ENCODE measurements at places on chromosomes 1 and 21. TPM values are rescaled to one million over a fixed set of nuclear protein-coding genes. Genes with fewer than 3 reads are reported as not detected.

The ETV3L gene
- not detected for total RNA-seq

GRCh38 chr1:61644303-61644702, 80.6 kb downstream of the TM2D1 start:
- no peak overlapping the region for H3K27ac ChIP-seq
- no peak for DNase-seq
- peaks cover 8% of the 10 kb centered on the region for H3K4me1 ChIP-seq
- peaks cover 7% of the 10 kb centered on the region for H3K27me3 ChIP-seq
- no peak overlapping the region for H3K4me3 ChIP-seq

DNA sequence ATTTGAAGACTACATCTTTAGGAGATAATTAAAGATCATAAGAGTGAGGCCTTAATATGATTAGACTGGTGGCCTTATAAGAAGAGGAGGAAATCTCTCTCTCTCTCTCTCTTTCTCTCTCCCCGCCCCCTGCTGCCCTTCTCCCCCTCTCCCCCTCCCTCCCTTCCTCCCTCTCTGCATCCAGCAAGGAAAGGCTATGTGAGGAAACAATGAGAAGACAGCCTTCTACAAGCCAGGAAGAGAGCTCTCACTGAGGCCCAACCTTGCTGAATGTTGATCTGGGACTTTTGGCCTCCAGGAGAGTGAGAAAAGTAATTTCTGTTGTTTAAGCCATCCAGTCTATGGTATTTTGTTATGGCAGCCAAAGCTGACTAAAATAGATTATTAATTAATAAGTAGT, 21.6 kb downstream of the FOXD3 start:
- H3K27ac ChIP-seq: no peak overlapping the region
- no peak overlapping the region for H3K4me3 ChIP-seq
- no peak for DNase-seq
- peaks cover 18% of the 10 kb centered on the region for H3K27me3 ChIP-seq
- H3K4me1 ChIP-seq: no peaks in the 10 kb centered on the region

The LAMB3 gene
- 1.3 TPM for total RNA-seq

The SPRR2E gene
- total RNA-seq: not detected

- DNase-seq: no peak
- H3K27me3 ChIP-seq: no peaks in the 10 kb centered on the region
- H3K4me3 ChIP-seq: no peak overlapping the region
- H3K36me3 ChIP-seq: no peaks in the 10 kb centered on the region
- no peak overlapping the region for H3K27ac ChIP-seq
- H3K4me1 ChIP-seq: no peaks in the 10 kb centered on the region
Measured at GRCh38 chr21:32101277-32101676, 177.6 kb downstream of the MIS18A start.

- H3K27ac ChIP-seq: peak overlapping the region; percentile 88
- H3K4me3 ChIP-seq: no peak overlapping the region
- peaks cover 33% of the 10 kb centered on the region for H3K4me1 ChIP-seq
- H3K27me3 ChIP-seq: no peaks in the 10 kb centered on the region
- DNase-seq: peak; percentile 26
Measured at GRCh38 chr1:158819461-158820443, 11.4 kb upstream of the MNDA start.

The TSSK3 gene
- total RNA-seq: 2.3 TPM

DNA sequence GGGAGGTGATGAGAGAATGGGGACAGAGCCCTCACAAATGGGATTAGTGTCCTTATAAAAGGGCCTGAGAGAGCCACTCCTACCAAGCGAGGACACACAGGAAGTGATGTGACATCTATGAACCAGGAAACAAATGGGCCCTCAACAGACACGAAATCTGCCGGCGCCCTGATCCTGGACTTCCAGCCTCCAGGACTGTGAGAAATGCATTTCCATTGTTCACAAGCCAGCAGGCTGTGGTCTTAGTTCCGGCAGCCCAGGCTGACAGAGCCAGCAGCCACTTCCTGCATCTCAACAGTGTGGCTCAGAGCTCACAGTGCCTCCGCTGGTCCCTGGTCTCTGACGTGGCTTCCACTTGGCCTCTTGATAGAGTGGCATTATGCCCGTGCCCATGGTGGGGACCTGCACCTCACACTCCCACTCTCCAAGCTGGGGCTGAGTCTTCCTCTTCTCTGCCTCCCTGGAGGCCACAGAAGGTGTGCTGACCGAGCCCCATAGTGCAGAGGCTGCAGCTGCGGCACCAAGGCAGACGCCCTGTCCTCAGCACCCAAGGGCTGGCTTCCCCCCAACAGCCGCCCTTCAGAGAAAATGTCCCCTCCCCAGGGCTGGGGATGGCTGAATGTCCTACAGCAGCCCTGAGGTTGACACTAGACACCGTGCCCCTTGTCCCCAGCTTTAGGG, 44.9 kb downstream of the ACOT7 start:
- no peak overlapping the region for H3K4me3 ChIP-seq
- DNase-seq: no peak
- H3K27ac ChIP-seq: no peak overlapping the region

DNA sequence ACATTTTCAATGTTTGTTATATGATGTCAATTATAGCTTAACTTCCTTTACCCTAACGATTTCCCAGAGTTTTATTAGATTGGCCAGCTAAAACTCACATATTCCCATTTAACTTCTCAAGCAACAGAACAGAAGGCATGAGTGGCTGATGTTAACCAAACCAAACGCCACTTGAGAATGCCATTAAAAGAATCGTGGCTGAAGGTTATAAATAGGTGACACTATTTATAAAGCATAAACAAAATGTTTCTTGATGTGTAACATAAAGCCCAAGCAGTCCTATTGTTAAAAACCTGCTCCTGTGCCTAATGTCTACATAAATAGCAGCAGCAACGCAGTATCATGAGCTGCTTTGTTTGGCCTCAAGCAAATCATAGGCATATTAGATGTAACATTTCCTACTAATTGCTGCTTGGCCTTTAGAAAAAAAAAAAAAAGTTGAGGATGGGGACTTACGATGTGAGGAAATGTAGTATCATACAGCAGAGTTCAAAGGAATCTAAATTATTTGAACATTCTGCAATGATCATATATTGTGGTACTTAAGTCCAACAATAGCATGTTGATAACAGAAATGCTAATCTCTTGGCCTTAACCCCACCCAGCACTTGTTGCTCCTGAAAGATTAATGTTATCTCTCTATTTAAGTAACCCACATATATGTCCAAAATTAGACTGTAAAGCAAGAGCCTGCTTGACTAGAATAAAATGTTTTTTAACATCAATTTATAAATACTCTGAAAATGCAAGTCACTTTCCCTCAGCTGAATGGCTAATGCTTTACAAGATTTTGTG, 106.0 kb downstream of the ESRRG start:
- no peaks in the 10 kb centered on the region for H3K36me3 ChIP-seq
- H3K4me1 ChIP-seq: no peaks in the 10 kb centered on the region
- no peak for DNase-seq
- no peak overlapping the region for H3K4me3 ChIP-seq
- no peak overlapping the region for H3K27ac ChIP-seq

- no peak for DNase-seq
- H3K27me3 ChIP-seq: no peaks in the 10 kb centered on the region
- H3K36me3 ChIP-seq: no peaks in the 10 kb centered on the region
- no peaks in the 10 kb centered on the region for H3K4me1 ChIP-seq
- no peak overlapping the region for H3K4me3 ChIP-seq
- no peak overlapping the region for H3K27ac ChIP-seq
Measured at GRCh38 chr1:159755451-159756007, 25.2 kb upstream of the DUSP23 start.

The CYP4A11 gene
- total RNA-seq: not detected

The GCSAML gene
- not detected for total RNA-seq

The UTS2 gene
- total RNA-seq: not detected

The FCRL6 gene
- not detected for total RNA-seq

GRCh38 chr1:184709418-184709817, 45.2 kb downstream of the EDEM3 start:
- no peak overlapping the region for H3K4me3 ChIP-seq
- no peaks in the 10 kb centered on the region for H3K27me3 ChIP-seq
- no peak overlapping the region for H3K27ac ChIP-seq

GRCh38 chr1:155254714-155255242, 505 bp downstream of the ENTREP3 start:
- H3K36me3 ChIP-seq: peaks cover 40% of the 10 kb centered on the region
- H3K4me3 ChIP-seq: peak overlapping the region; percentile 58
- DNase-seq: no peak
- peak overlapping the region; percentile 65 for H3K27ac ChIP-seq

DNA sequence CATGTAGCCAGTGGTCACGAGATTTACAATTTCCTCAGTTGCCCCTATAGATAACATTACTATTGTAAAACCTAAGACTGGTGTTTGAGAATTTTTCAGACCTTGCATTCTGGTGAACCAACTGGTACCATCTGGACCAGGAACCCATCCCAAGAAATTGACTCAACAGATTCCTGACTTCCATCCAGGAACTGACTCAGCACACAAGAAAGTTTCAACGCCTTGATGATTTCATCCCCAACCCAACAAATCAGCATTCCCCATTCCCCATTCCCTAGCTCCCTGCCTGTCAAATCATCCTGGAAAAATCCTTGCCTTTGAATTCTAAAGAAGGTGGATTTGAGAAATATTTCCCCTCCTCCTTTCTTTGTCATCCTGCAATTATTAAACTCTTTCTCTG, 529.8 kb upstream of the PRMT6 start:
- no peak overlapping the region for H3K4me3 ChIP-seq
- DNase-seq: no peak
- no peaks in the 10 kb centered on the region for H3K27me3 ChIP-seq
- no peak overlapping the region for H3K27ac ChIP-seq
- no peaks in the 10 kb centered on the region for H3K4me1 ChIP-seq

The ZNF593OS gene
- not detected for total RNA-seq

DNA sequence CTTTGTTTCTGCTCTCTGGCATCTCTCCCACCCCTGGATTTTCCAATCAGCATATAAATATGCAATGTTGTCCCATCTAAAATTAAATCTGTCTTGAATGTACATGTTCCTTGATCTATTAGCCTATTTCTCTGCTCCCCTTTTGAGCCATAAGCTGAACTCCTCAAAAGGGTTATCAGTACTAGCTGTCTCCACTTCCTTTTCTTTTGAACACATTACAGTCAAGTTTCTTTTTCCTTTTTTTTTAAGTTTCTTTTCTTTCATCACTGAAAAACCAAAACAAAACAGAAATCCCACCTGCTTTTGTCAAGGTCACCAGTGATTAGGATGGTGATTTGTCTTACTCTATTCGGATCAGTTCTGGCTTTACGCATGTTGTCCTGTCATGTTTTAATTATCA, 29.3 kb downstream of the XCL2 start:
- H3K4me3 ChIP-seq: no peak overlapping the region
- no peaks in the 10 kb centered on the region for H3K27me3 ChIP-seq
- DNase-seq: no peak

The OR2T27 gene
- total RNA-seq: not detected

- no peak overlapping the region for H3K27ac ChIP-seq
- no peaks in the 10 kb centered on the region for H3K36me3 ChIP-seq
- peak; percentile 67 for DNase-seq
- peak overlapping the region; percentile 56 for H3K4me3 ChIP-seq
- peaks cover 49% of the 10 kb centered on the region for H3K4me1 ChIP-seq
- peaks cover 30% of the 10 kb centered on the region for H3K27me3 ChIP-seq
Measured at GRCh38 chr1:10693497-10694273, 102.8 kb downstream of the CASZ1 start.

GRCh38 chr21:41641821-41642701, 124.8 kb downstream of the RIPK4 start:
- H3K27ac ChIP-seq: no peak overlapping the region
- no peaks in the 10 kb centered on the region for H3K4me1 ChIP-seq
- no peaks in the 10 kb centered on the region for H3K36me3 ChIP-seq
- H3K27me3 ChIP-seq: peaks cover 29% of the 10 kb centered on the region
- no peak for DNase-seq
- H3K4me3 ChIP-seq: no peak overlapping the region

- H3K27me3 ChIP-seq: peaks cover 16% of the 10 kb centered on the region
- no peaks in the 10 kb centered on the region for H3K4me1 ChIP-seq
- H3K4me3 ChIP-seq: no peak overlapping the region
- H3K27ac ChIP-seq: no peak overlapping the region
- H3K36me3 ChIP-seq: no peaks in the 10 kb centered on the region
Measured at GRCh38 chr1:18309552-18310155, 171.1 kb upstream of the KLHDC7A start.

GRCh38 chr1:5370311-5370710, 621.9 kb downstream of the NPHP4 start:
- no peaks in the 10 kb centered on the region for H3K27me3 ChIP-seq
- no peak for DNase-seq
- no peaks in the 10 kb centered on the region for H3K36me3 ChIP-seq
- no peaks in the 10 kb centered on the region for H3K4me1 ChIP-seq
- no peak overlapping the region for H3K27ac ChIP-seq

The KCNJ9 gene
- not detected for total RNA-seq

The TTC39A gene
- total RNA-seq: 0.53 TPM

GRCh38 chr1:181953596-181953995, 107.9 kb downstream of the ZNF648 start:
- no peaks in the 10 kb centered on the region for H3K27me3 ChIP-seq
- no peaks in the 10 kb centered on the region for H3K4me1 ChIP-seq
- no peaks in the 10 kb centered on the region for H3K36me3 ChIP-seq
- DNase-seq: no peak
- H3K4me3 ChIP-seq: no peak overlapping the region

- no peak overlapping the region for H3K4me3 ChIP-seq
- H3K27ac ChIP-seq: no peak overlapping the region
- H3K27me3 ChIP-seq: no peaks in the 10 kb centered on the region
- H3K36me3 ChIP-seq: peaks cover 9% of the 10 kb centered on the region
Measured at GRCh38 chr1:90994461-90994860, 27.4 kb downstream of the ZNF644 start.
